Cardiac ventricle fibroblast (primary cell): ENCODE measurements at places on chromosomes 4 and X. TPM values are rescaled to one million over a fixed set of nuclear protein-coding genes. Genes with fewer than 3 reads are reported as not detected.

FANCB gene
- total RNA-seq = 0.37 and 0.49 TPM in 2 replicates

KCTD8 gene
- not detected in 2 replicates for total RNA-seq

CXCR3 gene
- not detected in 2 replicates for total RNA-seq

FAM156A gene
- 11.0 and 11.7 TPM in 2 replicates for total RNA-seq

FREM3 gene
- not detected in 2 replicates for total RNA-seq

GC gene
- total RNA-seq = not detected in 2 replicates

TMEM271 gene
- not detected in 2 replicates for total RNA-seq

TGIF2LX gene
- not detected in 2 replicates for total RNA-seq

IGFBP7 gene
- 2,633 and 2,649 TPM in 2 replicates for total RNA-seq

SHROOM3 gene
- total RNA-seq = 1.6 and 2.1 TPM in 2 replicates

BEND2 gene
- not detected in 2 replicates for total RNA-seq

CISD2 gene
- total RNA-seq = 12.7 and 15.9 TPM in 2 replicates

TNMD gene
- 0.10 TPM in 1 of 2 replicates, not detected in the other for total RNA-seq

L1CAM gene
- 0.05 TPM in 1 of 2 replicates, not detected in the other for total RNA-seq

KDR gene
- 5.3 and 6.9 TPM in 2 replicates for total RNA-seq

CT45A3 gene
- not detected in 2 replicates for total RNA-seq

CFP gene
- total RNA-seq = 0.06 and 0.20 TPM in 2 replicates

UGT2B17 gene
- total RNA-seq = not detected in 2 replicates

AMOT gene
- total RNA-seq = 1.3 and 1.6 TPM in 2 replicates

KIAA1210 gene
- not detected in 2 replicates for total RNA-seq

SCML2 gene
- total RNA-seq = 0.54 and 1.2 TPM in 2 replicates

RAI2 gene
- 0.20 and 0.25 TPM in 2 replicates for total RNA-seq

FGFBP2 gene
- 0.73 and 1.3 TPM in 2 replicates for total RNA-seq

TLR8 gene
- total RNA-seq = not detected in 2 replicates

CCDC160 gene
- total RNA-seq = not detected in 2 replicates

BTK gene
- not detected in 2 replicates for total RNA-seq

FRYL gene
- total RNA-seq = 20.4 and 29.0 TPM in 2 replicates
